ENCODE measurements at places on chromosomes 11 and 22.
A peak's percentile ranks its signal among the peaks of the same experiment; 100 is the strongest.

GRCh38 chr11:61814247-61814957 is 2.4 kb downstream of the FADS1 start:
- H3K4me3 ChIP-seq: peak overlapping the region; percentile 93
- H3K36me3 ChIP-seq: peaks cover 30% of the 10 kb centered on the region
- peaks cover 17% of the 10 kb centered on the region for H3K4me1 ChIP-seq

DNA sequence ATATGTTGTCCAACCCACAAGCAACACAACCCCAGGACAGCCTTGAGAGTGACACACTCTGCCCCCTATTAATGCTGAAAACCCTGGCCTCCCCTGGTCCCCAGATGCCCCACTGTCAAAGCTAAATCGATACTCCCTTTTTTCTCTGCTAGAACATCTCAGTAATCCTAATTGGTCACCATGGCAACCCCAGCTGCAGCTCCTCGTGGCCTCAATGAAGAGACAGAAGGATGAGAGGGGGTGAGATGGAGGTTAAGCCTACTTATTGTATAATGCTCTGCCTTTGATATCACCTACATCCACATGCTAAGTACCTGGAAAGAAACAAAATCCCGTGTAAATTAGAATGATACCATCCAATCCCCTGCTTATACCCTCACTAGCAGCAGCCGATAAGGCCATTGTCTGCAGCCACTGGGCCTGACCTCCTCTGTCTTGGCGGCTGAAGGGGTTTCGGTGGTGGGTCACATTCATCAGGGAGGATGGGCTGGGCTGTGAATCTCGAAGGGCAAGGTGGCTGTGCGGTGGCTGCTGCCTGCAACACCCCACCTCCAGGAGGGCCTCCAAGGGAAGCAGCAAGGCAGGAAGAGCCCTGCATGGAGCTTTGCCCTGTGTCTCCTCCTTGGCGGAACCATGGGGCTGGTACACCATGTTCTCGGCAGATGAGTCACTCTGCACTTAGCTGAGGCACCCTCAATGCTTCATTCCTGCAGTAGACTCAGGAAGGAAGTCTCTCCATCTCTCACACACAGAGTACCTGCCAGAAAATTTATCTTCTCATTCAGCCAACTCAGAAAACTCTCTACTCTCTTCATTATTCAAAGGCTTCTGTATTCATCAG is 399.5 kb downstream of the BUD13 start:
- DNase-seq: no peak
- no peak overlapping the region for H3K27ac ChIP-seq
- H3K36me3 ChIP-seq: no peaks in the 10 kb centered on the region
- H3K4me3 ChIP-seq: no peak overlapping the region
- H3K27me3 ChIP-seq: peaks cover 66% of the 10 kb centered on the region
- H3K4me1 ChIP-seq: no peaks in the 10 kb centered on the region

DNA sequence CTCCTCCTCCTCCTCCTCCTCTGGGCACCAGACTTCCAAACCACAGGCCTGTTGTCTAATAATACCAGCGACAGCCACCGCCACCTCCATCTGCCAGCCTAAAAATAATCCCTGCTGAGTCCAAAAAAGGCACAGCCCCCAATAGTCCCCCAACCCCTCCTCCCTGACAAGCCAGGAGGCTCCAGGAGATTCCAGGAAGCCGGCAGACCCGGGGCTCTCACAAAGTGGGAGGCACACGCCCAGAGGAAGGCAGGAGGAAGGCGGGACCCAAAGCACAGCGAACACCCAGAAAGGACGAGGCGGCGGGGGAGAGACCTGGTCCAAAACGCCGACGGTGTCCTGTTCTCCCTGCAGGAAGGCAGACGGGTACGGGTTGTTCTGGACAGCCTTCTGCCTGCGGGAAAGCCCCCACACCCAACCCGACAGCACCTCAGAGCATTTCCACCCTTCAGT is 5.9 kb downstream of the IGSF9B start:
- DNase-seq: no peak
- H3K27ac ChIP-seq: no peak overlapping the region
- no peaks in the 10 kb centered on the region for H3K36me3 ChIP-seq
- peaks cover 93% of the 10 kb centered on the region for H3K27me3 ChIP-seq
- peaks cover 25% of the 10 kb centered on the region for H3K4me1 ChIP-seq

DNA sequence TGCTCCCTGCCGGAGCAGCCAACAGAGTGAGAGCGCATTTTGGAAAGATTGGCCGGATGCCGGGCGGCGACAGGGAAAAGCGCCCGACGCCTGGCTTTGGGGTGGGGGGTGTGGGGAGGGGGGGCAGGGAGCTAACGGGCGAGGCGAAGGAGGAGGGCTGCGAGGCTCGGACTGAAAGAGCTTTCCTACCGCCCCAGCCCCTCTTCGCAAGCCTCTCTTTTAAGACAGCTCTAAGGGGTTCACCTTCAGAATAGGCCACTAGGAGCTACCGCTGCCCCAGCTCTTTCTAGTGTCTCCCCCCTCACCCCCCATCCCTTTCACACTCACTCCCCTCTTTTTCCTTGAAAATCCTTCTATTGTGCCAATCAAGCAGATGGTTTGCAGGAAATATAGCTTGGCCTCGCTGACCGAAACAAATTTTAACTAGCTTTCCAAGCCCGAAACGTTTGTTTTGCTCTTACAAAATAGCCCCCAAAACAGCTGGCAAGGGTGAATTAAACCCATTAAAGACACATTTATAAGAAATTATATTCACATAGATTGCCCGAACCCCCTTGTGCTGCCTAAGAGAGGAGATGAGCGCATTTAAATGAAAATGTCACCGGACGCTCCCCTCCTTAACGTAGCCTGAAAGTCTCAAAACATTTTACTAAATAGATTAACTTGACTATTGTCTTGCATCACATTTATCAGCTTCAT is 3.7 kb upstream of the DBX1 start:
- DNase-seq: no peak
- H3K4me1 ChIP-seq: peaks cover 26% of the 10 kb centered on the region
- H3K27ac ChIP-seq: no peak overlapping the region
- H3K36me3 ChIP-seq: no peaks in the 10 kb centered on the region
- peaks cover 98% of the 10 kb centered on the region for H3K27me3 ChIP-seq
- peak overlapping the region; percentile 63 for H3K4me3 ChIP-seq

GRCh38 chr11:18394928-18395734 is 768 bp downstream of the LDHA start:
- H3K4me1 ChIP-seq: peaks cover 27% of the 10 kb centered on the region
- peak overlapping the region; percentile 98 for H3K4me3 ChIP-seq
- H3K27ac ChIP-seq: peak overlapping the region; percentile 98
- DNase-seq: no peak
- H3K36me3 ChIP-seq: peaks cover 13% of the 10 kb centered on the region

GRCh38 chr22:47409539-47410275 is 647.3 kb downstream of the TBC1D22A start:
- H3K4me1 ChIP-seq: no peaks in the 10 kb centered on the region
- DNase-seq: no peak
- H3K27ac ChIP-seq: no peak overlapping the region
- peaks cover 10% of the 10 kb centered on the region for H3K36me3 ChIP-seq
- H3K4me3 ChIP-seq: no peak overlapping the region

DNA sequence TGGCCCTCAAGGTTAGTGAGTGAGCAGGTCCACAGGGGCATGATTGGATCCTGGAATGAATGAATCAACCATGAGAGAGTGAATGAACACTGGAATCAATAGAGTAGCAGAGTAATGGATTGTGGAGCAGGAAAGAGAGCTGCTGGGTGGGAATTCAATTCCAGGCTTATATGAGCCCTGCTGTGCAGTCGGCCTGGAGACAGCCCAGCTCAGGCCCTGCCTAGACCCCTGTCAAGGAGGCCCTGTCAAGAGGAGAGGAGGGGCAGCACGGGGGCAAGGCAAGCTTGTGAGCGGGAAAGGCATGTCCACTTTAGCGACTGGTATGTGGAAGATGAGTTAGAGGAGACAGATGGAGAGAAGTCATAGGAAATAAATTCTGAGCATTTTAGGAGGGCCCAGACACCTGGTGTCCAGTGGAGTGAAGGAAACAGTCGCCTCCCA is 1.3 kb upstream of the FOLR1 start:
- no peak overlapping the region for H3K4me3 ChIP-seq
- peaks cover 22% of the 10 kb centered on the region for H3K4me1 ChIP-seq
- no peak overlapping the region for H3K27ac ChIP-seq
- DNase-seq: peak; percentile 36
- H3K36me3 ChIP-seq: no peaks in the 10 kb centered on the region
- H3K27me3 ChIP-seq: no peaks in the 10 kb centered on the region

DNA sequence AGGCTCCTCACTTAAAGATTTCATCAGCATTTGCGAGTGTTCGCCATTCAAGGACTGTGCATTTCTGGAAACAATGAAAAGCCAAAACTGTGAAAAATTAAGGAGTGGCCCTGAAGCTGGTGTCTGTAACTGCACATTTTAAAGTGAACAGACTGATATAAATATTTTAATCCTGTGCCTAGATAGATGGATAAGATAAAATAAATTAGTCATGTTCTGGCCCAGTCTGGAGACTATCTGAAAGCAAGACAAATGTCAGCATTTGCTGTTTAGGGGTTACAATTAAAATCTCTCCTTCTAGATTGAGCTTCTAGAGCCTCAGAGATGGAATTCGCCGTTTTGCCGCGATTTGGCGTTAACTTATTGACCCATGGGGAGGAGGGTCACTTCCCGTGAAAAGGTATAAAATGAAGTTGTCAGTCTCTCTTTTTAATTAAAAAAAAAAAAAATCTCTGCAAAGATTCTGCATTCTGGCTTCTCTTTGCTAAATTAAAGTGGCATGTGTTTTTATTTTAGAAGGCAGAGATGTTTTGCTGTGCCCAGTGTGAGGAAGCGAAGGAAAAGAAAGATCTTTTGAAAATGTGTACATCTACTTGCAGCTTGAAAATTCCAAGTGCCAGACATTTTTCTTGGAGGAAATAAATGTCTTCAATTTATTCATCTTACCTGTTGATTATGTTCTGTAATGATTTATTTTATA is 79.7 kb upstream of the WNT7B start:
- no peaks in the 10 kb centered on the region for H3K27me3 ChIP-seq
- H3K4me3 ChIP-seq: no peak overlapping the region
- no peak overlapping the region for H3K27ac ChIP-seq
- no peak for DNase-seq

- H3K36me3 ChIP-seq: no peaks in the 10 kb centered on the region
- no peak for DNase-seq
- H3K4me1 ChIP-seq: peaks cover 29% of the 10 kb centered on the region
- peak within 1 kb of the TSS; percentile 58 for H3K4me3 ChIP-seq
Measured at GRCh38 chr11:60951904-60952741, at the start of gene SLC15A3. Gene SLC15A3, minus strand, starts transcription at chr11:60952176. Its CDS starts 625 bp downstream, at chr11:60951551.

DNA sequence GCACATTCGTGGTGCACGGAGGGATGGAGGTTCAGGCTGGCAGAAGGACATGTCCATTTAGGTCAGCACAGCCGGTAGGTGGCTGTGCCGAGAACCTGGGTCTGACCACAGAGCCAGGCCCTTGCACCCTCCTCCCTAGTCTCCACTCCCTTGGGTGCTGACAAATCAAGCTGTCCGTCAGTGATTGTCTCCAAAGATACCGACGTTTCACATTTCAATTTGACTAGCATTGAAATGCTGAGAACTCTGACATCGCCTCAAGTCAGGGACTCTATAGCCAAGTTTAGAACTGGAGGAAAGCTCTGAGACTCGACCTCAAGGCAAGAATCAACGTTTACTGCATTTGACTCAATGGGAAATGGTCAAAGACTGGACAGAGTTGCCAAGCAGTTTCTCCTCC is 1321.1 kb downstream of the TBC1D22A start:
- H3K27ac ChIP-seq: no peak overlapping the region
- no peak overlapping the region for H3K4me3 ChIP-seq
- DNase-seq: no peak
- peaks cover 3% of the 10 kb centered on the region for H3K4me1 ChIP-seq
- peaks cover 62% of the 10 kb centered on the region for H3K27me3 ChIP-seq

DNA sequence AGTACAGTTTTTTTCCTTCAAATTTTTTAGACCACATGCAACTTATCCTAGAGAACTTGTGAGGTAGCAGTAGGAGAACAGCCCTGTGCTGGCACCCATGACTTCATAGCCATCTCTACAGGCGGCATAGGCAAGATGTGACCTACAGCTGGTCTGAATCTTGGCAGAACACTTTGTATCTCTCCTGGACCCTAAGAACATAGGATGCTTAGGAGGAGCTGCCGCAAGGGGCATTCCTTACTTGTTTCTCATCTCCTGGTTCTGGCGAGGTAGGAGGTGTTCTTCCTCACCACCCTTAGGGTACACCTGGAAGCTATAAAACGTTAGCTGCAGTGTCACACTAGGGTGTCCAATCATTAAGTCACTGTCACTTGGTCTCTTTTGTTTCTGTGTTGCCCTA is 16.4 kb downstream of the CWC15 start:
- no peak overlapping the region for H3K27ac ChIP-seq
- H3K4me1 ChIP-seq: no peaks in the 10 kb centered on the region
- no peak overlapping the region for H3K4me3 ChIP-seq
- no peaks in the 10 kb centered on the region for H3K27me3 ChIP-seq
- no peak for DNase-seq

DNA sequence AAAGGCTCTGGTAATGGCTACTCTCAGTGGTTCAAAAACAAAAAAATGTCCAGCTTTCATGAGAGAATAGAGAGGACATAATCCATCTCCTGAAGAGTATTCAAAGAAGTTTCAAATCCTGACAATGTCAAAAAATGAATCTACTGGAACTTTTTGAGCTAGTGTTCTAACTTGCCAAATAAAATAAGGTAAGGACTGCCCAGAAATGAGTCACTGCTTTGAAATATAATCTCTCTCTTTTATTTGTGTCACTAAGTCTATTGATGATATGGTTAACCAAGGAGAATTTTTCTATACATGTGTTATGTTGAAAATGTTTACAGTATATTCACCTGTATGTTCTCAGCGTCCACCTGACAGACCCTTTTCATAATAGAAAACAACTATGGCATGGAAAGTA is 3.4 kb downstream of the GUCY1A2 start:
- H3K4me1 ChIP-seq: peaks cover 44% of the 10 kb centered on the region
- H3K36me3 ChIP-seq: no peaks in the 10 kb centered on the region
- peak overlapping the region; percentile 14 for H3K4me3 ChIP-seq
- peaks cover 19% of the 10 kb centered on the region for H3K27me3 ChIP-seq

- DNase-seq: no peak
- H3K4me1 ChIP-seq: no peaks in the 10 kb centered on the region
- no peaks in the 10 kb centered on the region for H3K27me3 ChIP-seq
- H3K4me3 ChIP-seq: no peak overlapping the region
- no peak overlapping the region for H3K27ac ChIP-seq
Measured at GRCh38 chr11:93728792-93729128, 12.5 kb downstream of the TAF1D start.

DNA sequence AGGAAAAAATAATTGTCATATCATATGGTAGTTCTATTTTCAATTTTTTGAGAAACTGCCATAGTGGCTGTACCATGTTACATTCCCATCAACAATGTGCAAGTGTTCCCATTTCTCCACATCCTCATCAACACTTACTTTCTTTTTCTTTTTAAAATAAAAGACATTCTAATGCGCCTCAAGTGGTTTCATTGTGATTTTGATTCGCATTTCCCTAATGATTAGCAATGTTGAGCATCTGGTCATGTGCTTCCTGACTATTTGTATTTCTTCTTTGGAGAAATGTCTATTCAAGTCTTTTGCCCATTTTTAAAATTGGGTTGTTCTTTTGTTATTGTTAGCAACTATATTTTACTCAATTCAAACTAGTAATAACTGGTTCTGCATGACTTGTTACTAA is 8.4 kb downstream of the MCHR1 start:
- no peak overlapping the region for H3K4me3 ChIP-seq
- DNase-seq: no peak
- H3K4me1 ChIP-seq: peaks cover 5% of the 10 kb centered on the region
- H3K27me3 ChIP-seq: no peaks in the 10 kb centered on the region

GRCh38 chr11:106461148-106461691 is 383.8 kb downstream of the AASDHPPT start:
- H3K4me3 ChIP-seq: no peak overlapping the region
- peaks cover 2% of the 10 kb centered on the region for H3K27me3 ChIP-seq
- no peak for DNase-seq

GRCh38 chr11:134586726-134587125 is 174.7 kb upstream of the B3GAT1 start:
- H3K27ac ChIP-seq: no peak overlapping the region
- no peak for DNase-seq
- H3K4me3 ChIP-seq: no peak overlapping the region
- no peaks in the 10 kb centered on the region for H3K36me3 ChIP-seq
- H3K27me3 ChIP-seq: peaks cover 27% of the 10 kb centered on the region
